NCI-H510A treated with DMSO at 0.1 percent for 48 hours (cell line): ENCODE measurements at places on chromosomes 6 and 20.

GRCh38 chr6:131825946-131826345, 18.1 kb downstream of the ENPP1 start:
- no peak for DNase-seq

GRCh38 chr20:22985239-22985778, 49.8 kb upstream of the SSTR4 start:
- DNase-seq, result no peak

GRCh38 chr20:49292010-49292409, 14.2 kb upstream of the ZNFX1 start:
- no peak for DNase-seq

- no peak for DNase-seq
Measured at GRCh38 chr6:30025186-30025585, 35.9 kb upstream of the POLR1H start.

GRCh38 chr6:14431385-14432330, 314.1 kb downstream of the CD83 start:
- no peak for DNase-seq
